ENCODE measurements at places on chromosomes 4 and X.
A peak's percentile ranks its signal among the peaks of the same experiment; 100 is the strongest.

DNA sequence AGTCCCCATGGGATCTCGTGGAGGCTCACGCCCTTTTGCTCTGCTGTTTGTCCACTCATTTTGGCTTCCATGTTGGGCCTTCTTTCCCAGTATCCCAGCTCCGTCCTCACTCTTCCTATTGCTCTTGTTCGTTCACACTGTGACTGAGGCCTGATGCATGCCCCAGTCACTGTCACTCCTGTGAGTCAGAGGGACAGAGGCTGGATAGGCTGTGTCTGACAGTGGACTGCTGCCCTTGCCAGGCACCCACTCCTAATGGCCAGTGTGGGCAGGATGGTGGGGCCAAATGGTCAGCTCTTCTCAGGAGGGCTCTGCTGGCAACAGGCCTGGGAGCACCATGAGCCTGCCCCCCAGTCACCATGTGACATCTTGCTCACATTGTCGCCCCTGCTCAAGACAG, 40.0 kb downstream of the HADH start:
- DNase-seq = no peak

- no peak for DNase-seq
Observed at GRCh38 chr4:48943387-48943786, 36.8 kb upstream of the OCIAD2 start.

DNA sequence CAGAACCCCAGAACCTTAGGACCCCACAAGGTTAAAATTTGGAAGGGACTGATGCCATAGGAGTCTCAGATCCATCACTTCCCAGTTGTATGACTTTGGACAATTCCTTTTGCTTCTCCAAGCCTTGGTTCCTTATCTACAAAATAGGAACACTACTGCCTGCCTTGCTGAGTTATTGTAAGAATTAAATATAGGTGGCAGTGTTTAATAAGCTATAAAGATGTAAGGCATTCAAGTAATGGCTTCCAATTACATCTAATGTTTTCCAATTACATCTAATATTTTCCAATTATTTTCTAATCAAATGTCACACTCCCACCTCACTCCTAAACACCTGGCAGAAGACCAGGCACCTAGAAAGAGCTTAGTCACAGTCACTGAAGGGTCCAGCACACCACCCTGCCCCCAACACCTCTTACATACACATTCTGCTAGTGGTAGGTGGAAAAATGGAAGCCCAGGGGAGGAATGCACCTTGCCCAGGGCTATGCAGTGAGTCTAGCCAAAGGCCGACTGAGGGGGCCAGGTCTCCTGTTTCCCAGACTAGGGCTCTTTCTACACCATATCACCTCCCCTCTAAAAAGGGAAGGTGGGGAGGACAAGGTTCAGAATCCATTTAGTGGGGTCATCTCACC, 24.5 kb upstream of the KDM5C start:
- DNase-seq = no peak

GRCh38 chrX:22628275-22628674, 355.6 kb downstream of the CBLL2 start:
- no peak for DNase-seq

DNA sequence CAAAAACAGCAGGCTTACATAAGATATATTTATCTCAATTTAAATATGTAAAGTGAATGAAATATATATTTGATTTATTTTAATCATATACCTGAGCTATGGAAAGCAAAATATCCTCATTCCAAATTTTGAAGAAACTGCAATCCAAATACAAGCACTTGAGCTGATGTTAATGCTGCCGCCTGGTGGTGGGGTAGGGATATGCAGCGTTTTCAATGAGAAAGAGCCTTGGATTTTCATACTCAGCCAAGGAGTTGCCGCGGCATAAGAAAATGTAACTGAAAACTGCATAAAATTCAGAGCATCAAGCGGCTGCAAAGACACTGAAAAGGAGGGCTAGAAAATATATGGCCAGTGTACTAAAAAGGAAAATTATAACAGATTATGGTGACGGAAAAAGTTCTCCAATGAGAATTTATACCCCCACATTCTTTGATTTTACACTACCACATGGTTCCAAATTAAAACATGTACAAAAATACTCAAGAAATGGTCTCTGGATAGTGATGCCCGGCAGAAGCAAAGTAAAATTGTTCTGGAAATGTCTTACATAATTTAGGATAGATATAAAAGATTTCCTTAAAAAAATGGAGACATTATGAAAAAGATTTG, 660.3 kb upstream of the PITX2 start:
- DNase-seq = peak; percentile 7
